Fibroblast of skin of right biceps (primary cell): ENCODE measurements at places on chromosomes 3 and 15.
A peak's percentile ranks its signal among the peaks of the same experiment; 100 is the strongest.

- DNase-seq: no peak
Measured at GRCh38 chr3:169432708-169433432, 230.6 kb downstream of the MECOM start.

DNA sequence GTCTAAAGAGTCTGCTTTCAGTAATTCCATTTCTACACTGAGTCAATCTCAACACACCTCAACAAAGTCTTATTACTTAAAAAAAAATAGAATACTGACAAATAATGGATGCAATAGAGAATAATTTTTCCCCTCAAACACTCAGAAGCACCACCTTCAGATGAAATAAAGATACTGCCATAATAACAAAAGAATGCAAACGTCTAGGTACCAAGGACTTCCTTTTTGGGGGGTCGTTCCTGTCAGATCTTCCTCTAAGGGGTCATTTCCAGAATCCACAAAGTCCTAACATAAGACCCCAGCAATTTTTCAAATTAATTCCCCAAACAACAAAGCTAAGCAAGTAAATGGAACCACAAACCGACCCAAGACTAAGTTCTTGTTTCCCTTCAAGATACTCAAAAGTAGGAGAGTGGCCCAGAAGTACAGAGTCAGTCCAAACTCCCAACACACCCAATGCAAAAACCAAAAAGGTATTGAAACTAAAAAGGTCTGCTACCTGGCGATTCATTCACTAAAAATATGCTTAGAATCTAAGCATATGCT is 1.3 kb downstream of the RYK start:
- no peak for DNase-seq

DNA sequence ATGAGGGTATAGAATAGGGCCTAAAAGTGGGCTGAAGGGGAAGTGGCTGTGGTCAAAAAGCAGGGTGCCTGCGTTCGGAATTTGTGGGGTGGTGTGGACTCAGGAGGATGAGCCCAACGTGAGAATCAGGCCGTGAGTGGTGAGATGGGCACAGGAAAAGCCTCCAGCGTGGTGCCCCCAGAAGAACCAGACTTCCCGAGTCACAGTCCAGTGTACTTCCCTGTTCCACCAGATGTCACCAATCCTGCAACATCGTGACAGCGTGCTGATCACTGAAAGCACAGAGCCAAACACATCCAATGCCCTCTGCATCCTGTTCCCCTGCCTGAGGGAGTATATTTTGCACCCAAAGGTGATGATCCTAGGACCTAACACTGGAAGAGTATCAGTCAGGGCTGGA is 20.8 kb upstream of the ACAN start:
- no peak for DNase-seq

DNA sequence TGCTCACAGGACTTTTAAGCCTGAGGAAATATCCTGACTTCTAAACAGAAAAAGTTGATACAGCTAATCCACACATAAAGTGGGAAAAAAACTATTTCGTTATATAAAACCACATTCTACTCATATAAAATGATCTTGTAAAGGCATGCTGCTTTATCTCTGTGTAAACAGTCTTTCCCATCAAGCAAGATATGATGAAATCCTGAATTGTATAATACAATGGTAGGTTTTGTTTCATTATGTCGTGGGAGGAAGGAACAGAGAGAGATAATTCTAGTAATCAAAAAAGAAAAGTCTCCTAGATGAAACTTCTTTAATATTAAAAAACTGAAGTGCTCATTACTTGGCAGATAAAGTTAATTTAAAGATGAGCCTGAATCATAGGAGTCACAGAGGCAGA is 92.6 kb upstream of the SNTN start:
- DNase-seq: no peak

DNA sequence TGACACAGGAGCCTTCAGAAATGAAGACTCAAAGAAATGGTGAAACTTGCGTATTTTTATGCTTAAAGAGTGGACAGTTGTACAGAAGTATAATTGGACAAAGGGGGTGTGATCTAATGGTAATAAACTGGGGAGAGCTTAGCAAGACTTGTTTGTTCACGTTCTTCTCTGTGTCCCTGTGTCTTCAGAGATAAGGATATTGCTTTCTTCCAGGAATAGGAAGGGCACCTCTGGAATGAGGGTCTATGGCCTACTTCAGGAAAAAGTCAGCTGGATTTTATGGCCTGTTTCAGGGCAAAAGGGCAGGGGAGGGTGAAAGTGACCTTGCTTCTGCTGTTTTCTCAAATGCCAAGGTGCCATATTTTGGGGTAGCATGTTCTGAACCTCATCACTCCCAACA is 4.5 kb upstream of the TOPAZ1 start:
- DNase-seq: no peak

DNA sequence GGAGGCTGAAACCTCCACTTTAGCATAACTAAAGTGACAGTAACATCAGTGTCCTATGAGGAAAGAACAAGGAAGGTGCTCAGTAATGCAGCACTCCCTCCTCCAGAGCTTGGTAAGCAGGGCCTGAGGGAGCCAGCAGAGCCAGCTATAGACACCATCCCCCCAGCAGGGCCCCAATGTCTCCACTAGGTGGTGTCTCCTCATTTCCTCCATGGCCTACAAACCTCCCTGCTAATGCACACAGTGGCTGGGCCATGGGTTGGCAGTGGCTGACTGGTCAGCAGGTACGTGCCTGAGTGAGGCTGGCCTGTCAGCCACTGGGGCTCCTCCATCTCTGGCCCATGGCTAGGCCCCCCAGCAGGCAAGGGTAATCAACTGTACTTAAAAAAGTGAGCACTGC is 13.6 kb downstream of the MRPS25 start:
- DNase-seq: peak; percentile 30

DNA sequence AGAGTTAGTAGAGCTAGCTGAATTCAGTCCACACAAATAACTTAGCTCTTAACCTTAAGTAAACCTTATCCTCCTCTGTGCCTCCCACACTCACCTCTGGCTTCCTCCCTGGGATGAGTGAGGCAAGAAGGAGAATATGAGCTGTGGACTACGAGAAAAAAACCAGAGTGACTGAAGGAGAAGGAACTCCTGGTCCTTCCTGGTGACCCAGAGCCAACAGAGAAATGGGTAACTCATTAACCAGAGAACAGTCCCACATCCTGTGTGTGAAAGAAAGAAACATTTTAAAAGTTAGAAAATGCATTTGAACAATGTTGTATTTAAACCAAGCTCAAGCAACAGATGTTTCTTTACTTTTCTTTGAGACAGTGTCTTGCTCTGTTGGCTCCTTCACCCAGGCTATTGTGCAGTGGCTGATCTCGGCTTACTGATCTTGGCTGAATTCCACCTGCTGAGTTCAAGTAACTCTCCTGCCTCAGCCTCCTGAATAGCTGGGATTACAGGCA is 27.5 kb upstream of the FAM81A start:
- no peak for DNase-seq

DNA sequence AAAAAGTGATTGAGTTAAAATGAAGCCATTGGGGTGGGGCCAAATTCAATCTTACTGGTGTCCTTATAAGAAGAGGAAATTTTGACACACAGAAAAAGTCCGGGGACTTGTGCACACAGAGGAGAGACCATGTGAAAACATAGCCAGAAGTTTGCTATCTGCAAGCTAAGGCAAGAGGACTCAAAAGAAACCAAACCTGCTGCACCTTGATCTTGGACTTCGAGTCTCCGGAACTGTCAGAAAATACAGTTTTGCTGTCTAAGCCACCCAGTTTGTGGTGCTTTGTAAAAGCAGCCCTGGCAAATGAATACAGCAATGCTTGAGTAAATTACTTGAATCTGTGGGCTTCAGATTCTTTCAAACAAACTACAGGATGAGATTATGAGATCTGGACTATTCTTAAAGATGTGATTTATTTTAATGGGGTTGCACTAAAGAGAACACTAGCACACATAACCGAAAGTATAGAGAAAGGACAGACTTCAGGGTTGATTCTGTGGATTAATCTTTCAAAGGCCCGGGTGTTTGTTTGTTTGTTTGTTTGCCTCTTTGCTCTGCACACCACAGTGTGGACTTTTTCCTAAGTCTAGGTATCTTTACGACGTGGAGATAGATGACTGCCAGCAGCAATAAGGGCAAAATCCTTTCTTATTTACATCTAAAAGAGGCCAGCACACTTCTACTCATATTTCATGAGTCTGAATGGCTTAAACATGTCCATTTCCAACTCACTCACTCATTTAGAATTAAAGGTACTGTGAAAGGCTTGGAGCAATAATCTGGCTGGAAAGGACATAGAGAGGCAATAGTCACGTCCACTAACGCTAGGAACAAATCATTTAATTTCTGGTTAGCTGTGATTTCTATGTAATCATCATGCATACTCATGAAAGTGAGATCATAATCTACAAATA is 53.9 kb upstream of the SSR3 start:
- DNase-seq: no peak

- DNase-seq: peak; percentile 63
Measured at GRCh38 chr15:26051761-26052675, 188.9 kb upstream of the ATP10A start.

- DNase-seq: no peak
Measured at GRCh38 chr3:39750712-39751111, 58.7 kb upstream of the MYRIP start.

DNA sequence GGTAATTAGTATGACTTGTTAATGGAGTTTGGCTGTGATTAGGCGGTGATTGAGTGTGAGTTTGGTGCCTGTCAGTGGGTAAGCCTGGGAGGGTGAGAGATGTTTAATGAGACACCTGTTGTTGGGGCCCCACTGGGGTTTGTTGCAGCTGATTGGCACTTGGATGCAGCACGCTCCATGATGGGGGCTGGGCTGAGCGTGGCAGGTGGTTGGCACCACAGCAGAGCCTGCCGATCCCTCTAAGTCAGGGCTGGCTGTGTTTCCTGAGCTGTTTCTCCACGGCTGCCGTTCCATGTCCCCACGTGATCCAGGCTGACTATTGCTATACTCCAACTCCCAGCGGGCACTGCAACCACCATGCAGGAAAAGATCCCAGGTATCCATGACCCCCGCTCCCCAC is 93.5 kb upstream of the ARRDC4 start:
- no peak for DNase-seq

GRCh38 chr3:11558002-11558401 is 85.7 kb downstream of the VGLL4 start:
- DNase-seq: peak; percentile 89

DNA sequence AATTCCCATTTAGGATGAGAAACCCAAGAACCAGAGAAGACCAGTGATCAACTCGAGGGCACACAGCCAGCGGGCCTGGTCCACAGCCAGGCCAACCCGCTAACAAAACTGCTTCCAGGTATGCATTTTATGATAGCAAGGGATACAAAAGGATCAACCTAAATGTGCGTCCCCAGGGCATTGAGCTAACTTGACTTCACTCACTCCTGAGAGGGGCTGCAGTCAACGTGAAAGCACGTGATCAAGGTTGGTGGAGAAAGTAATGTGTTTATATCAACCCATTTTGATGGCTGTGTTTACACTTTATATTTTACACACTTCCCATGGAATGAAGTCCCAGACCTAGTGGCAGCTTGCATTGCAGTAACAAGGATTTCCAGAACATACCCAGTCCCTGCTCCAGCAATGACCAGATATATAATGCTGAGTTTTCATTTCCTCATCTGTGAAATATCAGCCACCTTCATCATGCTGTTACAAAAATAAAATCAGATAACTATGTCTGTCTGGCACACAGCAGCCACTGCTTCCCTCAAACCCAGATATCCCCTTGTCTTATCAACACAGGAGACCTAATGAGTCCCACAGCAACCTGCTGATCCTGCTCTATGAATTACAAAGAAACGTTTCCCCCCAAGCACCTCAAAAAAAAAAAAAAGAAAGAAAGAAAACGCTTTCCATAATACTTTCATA is 2.0 kb downstream of the KLHL6 start:
- DNase-seq: no peak

DNA sequence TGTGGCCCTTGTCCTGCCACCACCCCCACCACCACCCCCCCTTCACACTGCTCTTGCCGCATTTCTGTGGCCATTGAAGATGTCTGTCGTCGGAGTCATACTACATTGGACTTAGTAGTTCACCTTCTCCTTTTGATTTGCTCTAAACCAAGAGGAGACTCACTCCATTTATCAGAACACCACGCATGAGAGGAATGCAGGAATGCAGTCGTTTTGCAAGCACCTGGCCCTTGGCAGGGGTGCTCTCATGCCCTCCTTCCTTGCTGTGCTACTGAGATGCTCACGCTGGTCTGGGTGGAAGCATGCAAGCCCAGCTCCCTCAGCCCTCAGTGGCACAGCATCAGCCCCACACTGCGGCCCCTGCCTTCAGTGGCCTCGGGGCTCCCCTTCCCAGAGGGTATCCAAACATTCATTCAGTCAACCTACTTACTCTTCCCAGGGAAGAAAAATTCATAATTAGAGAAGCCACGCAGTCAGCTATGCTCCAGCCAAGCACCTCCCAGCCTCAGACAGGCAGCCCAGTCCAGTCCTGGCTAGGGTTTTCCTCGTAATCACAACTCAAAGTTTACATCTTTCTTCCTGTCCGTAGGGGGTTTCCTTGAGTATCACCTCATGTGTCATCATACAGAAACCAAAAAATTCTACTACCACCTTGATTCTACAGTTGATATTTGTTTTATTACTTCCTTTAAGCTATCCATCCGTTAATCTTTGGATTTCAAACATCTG is 520.0 kb downstream of the GABRG3 start:
- peak; percentile 4 for DNase-seq

DNA sequence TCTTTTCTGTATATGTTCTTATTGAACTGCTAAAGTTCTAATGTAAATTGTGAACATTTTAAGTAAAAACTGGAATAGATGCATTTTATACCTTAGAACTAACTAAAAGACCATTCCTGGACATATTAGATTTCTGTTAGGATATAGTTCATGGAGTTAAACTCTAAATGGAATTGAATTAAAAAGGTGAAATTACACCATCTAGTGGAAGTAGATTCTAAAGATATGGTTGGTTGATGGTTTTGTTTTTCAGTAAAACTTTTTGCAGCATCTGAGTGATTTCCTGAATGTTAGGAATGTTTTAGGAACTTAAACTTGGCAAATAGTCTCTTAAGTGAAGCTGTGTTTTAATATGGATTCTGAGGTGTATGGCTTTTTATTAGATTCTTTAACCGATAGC is 96.8 kb downstream of the SLMAP start:
- DNase-seq: peak; percentile 36

GRCh38 chr3:31733234-31733667 is 200.5 kb downstream of the STT3B start:
- no peak for DNase-seq

DNA sequence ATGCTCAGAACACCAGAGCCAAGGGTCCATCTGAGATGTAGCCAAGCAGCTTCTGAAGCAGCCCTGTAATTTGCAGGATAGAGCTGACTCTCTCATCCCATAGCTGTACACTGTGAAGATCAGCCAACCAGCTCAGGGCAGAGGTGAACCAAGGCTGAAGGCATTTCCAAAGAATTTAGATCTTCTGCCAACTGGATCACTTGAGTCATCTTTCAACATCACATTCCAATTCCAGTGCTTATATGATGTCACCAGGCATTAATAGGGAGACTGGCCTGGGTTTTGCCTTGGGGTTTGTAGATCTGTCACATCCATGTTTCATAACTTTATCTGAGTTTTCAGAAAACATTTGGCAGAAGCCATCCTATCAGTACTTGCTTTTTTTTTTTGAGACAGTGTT is 98.2 kb downstream of the NR2F2 start:
- DNase-seq: peak; percentile 93

- no peak for DNase-seq
Measured at GRCh38 chr3:167861649-167862048, 126.1 kb downstream of the SERPINI1 start.

- peak; percentile 11 for DNase-seq
Measured at GRCh38 chr3:40847551-40847992, 322.8 kb downstream of the ZNF621 start.
